ENCODE measurements at places on chromosomes 13 and 19. TPM values are rescaled to one million over a fixed set of nuclear protein-coding genes. Genes with fewer than 3 reads are reported as not detected.

- peaks cover 7% of the 10 kb centered on the region for H3K4me1 ChIP-seq
- no peaks in the 10 kb centered on the region for H3K27me3 ChIP-seq
- H3K27ac ChIP-seq, result no peak overlapping the region
- no peak overlapping the region for H3K4me3 ChIP-seq
Observed at GRCh38 chr13:33514362-33514761, 228.8 kb upstream of the STARD13 start.

DNA sequence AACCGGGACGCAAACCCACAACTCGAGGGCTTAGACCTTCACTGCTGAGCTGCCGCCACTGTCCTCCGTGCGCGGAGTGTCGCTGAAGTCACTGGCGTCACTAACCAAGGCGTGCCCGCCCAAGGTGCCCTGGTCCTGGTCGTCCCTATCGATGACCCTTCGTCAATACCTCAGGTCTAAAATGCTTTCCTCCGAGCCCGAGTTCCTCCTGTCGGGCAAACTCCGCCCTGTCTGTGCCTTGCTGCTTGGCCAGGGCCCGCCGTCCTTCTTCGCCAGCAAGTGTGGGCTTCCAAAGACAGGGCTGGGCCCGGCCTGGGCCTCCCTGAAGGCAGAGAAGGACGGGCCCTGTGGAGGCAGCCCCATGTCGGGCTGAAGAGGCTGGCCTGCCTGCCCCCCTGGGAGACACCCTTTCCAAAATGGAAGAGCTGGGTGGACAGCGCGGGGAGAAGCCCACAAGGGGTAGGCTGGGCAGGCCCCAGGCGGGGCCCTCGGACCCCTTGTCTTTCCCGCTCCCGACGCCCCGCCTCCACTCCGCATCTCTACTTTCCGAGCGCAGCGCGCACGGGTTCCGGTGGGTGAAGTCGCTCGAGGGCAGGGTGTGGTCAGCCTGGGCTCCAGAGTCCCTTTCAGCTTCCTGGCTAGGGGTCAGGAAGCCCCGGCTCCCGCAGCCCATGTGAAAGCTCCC lies 13.4 kb downstream of the RB1 start:
- no peaks in the 10 kb centered on the region for H3K27me3 ChIP-seq
- H3K27ac ChIP-seq, result no peak overlapping the region
- H3K36me3 ChIP-seq, result no peaks in the 10 kb centered on the region
- H3K4me3 ChIP-seq, result no peak overlapping the region
- no peaks in the 10 kb centered on the region for H3K4me1 ChIP-seq

DNA sequence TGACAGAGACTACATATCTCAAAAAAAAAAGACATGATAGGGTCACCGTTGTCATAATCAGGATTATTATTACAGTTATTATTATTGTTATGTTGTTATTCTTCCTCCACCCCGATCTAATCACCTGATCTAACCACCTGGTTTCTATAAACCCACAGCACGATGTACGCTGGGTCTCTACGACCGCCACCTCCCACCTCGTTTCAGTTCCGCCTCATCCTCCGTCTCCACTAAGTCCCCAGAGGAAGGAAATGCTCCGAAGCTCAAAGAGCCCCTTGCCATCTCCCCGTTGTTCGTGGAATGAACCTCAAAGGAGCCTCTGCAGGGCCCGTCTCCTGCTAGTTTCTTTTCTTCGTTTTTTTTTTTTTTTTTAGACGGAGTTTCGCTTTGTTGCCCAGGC lies 15.9 kb upstream of the MEIS3 start:
- DNase-seq, result no peak
- H3K27ac ChIP-seq, result no peak overlapping the region
- H3K4me3 ChIP-seq, result no peak overlapping the region
- H3K36me3 ChIP-seq, result no peaks in the 10 kb centered on the region
- no peaks in the 10 kb centered on the region for H3K4me1 ChIP-seq
- H3K27me3 ChIP-seq, result peaks cover 6% of the 10 kb centered on the region

- peak overlapping the region; percentile 18 for H3K27ac ChIP-seq
- H3K36me3 ChIP-seq, result no peaks in the 10 kb centered on the region
- no peaks in the 10 kb centered on the region for H3K4me1 ChIP-seq
Observed at GRCh38 chr19:32318884-32319520, 26.4 kb upstream of the ZNF507 start.

GRCh38 chr13:47233734-47234133 lies 336.9 kb upstream of the HTR2A start:
- no peaks in the 10 kb centered on the region for H3K36me3 ChIP-seq
- H3K27ac ChIP-seq, result no peak overlapping the region
- H3K4me3 ChIP-seq, result no peak overlapping the region
- no peaks in the 10 kb centered on the region for H3K4me1 ChIP-seq
- DNase-seq, result no peak
- peaks cover 5% of the 10 kb centered on the region for H3K27me3 ChIP-seq

The MADCAM1 gene
- total RNA-seq, result 0.46 TPM

- H3K27ac ChIP-seq, result no peak overlapping the region
- H3K27me3 ChIP-seq, result no peaks in the 10 kb centered on the region
- DNase-seq, result no peak
- peaks cover 72% of the 10 kb centered on the region for H3K36me3 ChIP-seq
- no peak overlapping the region for H3K4me3 ChIP-seq
Observed at GRCh38 chr19:49920624-49921363, 8.2 kb upstream of the ATF5 start.

DNA sequence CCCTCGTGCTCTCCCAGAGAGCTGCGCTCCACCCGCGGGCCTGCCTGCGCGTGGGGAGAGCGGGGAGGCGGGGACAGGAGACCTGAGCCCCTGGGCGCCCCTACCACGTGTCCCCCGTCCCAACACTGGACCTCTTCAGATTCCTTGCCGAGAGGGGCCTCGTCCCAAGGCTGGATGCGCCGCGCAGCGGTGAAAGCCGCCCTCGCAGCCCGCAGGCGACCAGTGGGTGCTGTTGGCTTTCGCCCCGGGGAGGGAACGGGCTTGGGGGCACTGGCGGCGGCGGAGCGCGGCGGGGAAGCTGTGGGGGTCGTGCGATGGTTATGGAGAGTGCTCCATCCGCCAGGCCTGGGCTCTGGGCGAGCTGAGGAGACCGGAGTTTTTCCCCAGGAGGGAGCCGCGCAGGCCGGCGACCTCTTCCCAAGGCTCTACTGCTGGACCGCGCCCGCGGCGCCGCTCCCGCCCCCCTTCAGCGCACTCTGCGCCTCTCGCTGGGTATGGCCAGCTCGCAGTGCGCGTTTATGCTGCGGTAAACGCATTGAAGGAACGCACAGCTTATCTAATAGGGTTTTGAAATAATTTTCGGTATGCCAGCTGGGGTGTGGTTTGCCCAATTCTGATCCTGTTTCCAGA lies 17.2 kb upstream of the RNF17 start:
- H3K27ac ChIP-seq, result no peak overlapping the region
- H3K4me3 ChIP-seq, result peak overlapping the region; percentile 79
- H3K36me3 ChIP-seq, result no peaks in the 10 kb centered on the region
- peaks cover 81% of the 10 kb centered on the region for H3K27me3 ChIP-seq

DNA sequence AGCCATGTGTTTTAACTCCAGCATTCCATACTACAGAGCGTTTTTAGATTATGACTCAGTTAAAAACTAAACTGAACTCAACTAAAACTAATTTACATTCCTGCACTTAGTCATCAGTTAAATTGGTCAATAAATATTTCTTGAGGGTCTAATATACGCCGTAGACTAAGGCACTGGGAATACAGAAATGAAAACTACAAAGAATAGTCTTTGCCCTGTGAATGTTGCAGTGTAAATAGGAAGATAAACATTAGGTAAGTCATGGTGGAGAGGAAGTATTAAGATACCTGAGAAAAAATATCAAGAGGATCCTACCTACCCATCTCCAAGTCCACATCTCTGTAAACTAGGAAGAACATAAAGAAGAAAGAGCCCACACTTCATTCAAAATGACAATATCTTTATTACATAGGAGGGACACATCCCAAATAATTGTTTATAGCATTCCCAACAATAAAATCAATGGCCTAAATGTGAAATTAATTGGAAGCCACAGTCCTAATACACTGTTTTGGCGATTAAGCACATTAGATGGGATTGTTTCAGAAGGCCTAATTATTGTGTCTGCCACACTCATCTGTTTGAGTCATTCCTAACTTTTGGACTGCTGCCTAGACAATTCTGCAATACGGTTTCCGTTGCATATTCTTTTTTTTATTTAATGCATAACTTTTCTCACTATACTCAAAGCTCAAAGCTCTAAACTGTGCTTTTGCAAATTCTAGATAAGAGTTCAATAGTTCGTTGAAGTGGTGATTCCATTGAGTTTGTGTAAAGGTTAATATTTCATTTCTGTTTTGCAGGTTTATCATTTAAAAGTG lies 52.9 kb downstream of the MBNL2 start:
- H3K4me3 ChIP-seq, result no peak overlapping the region
- no peak for DNase-seq
- no peak overlapping the region for H3K27ac ChIP-seq
- H3K27me3 ChIP-seq, result no peaks in the 10 kb centered on the region
- no peaks in the 10 kb centered on the region for H3K36me3 ChIP-seq

- no peaks in the 10 kb centered on the region for H3K4me1 ChIP-seq
- DNase-seq, result no peak
- H3K27ac ChIP-seq, result no peak overlapping the region
- H3K4me3 ChIP-seq, result no peak overlapping the region
Observed at GRCh38 chr13:99626461-99627082, 125.3 kb downstream of the TM9SF2 start.

DNA sequence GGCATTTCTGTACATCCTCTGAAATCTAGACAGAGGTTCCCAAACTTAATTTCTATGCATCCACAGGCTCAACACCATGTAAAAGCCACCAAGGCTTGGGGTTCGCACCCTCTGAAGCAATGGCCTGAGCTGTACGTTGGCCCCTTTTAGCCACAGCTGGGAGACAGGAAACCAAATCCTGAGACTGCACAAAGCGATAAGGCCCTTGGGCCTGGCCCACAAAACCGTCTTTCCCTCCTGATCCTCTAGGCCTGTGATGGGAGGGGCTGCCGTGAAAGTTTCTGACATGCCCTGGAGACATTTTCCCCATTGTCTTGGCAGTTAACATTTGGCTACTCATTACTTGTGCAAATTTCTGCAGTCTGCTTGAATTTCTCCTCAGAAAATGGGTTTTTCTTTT lies 766.4 kb downstream of the GPC5 start:
- no peak overlapping the region for H3K27ac ChIP-seq
- H3K4me1 ChIP-seq, result no peaks in the 10 kb centered on the region
- H3K36me3 ChIP-seq, result no peaks in the 10 kb centered on the region

The ZNF726 gene
- total RNA-seq, result 4.7 TPM

The UGGT2 gene
- total RNA-seq, result 30.2 TPM

GRCh38 chr13:113566227-113566561 lies 18.4 kb upstream of the TFDP1 start:
- H3K4me1 ChIP-seq, result no peaks in the 10 kb centered on the region
- DNase-seq, result no peak
- H3K27ac ChIP-seq, result no peak overlapping the region
- H3K27me3 ChIP-seq, result no peaks in the 10 kb centered on the region

The C13orf42 gene
- total RNA-seq, result 27.7 TPM

DNA sequence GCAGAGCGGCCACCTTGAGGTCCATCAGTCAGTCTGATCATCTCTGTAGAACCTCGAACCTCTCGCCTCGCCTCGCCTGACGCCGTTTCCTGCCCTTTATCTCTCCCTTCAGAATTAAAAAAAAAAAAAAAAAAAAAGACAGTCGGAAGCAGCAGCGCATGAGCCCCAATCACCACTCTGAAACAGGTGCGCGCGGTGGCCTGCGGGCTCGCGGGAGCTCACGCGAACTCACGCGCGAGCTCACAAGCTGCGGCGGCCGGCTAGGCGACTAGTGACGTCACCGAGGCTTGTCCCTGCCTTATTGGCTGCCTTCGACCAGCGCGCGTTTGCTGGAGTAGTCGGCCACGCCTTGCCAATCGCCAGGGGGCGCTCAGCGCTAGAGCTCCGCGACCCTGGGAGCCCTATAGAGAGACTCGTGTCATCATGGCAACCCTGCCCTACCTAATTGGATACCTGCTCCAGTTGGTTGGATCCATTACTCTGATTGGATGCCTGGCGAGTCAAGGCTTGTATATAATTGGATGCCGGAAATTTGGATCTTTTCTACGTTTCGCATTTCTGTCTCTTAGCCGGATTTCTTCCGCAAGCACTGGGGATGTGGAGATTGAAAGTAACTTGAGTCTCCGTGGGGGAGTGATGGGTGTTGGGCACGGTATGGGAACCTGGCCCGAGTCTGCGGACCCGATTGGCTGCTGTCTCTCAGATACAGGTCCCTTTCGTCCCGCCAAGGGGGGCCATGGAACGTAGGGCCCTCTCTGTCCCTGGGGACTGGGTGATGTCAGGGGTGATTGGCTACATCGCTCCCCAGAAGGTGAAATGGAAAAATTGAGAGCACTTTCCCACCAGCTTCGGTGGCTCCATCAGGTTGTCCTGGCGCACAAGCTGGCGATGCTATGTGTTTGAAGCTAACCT lies 31.6 kb downstream of the SYT3 start:
- peaks cover 11% of the 10 kb centered on the region for H3K27me3 ChIP-seq
- no peaks in the 10 kb centered on the region for H3K4me1 ChIP-seq
- DNase-seq, result peak; percentile 99
- H3K36me3 ChIP-seq, result no peaks in the 10 kb centered on the region
- no peak overlapping the region for H3K27ac ChIP-seq

DNA sequence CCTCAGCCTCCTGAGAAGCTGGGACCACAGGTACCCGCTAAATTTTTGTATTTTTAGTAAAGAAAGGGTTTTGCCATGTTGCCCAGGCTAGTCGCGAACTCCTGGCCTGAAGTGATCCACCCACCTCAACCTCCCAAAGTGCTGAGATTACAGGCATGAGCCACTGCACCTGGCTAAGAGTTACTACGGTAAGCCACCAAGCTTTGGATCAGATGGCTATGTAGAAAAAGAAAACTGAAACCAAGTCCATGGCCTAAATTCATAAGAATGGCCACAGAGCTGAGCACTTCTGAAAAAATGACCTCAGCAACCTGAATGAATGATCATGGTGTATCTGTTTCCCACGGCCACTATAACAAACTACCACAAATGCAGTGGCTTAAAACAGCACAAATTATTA lies 9.4 kb downstream of the OPA3 start:
- no peak overlapping the region for H3K27ac ChIP-seq
- no peaks in the 10 kb centered on the region for H3K36me3 ChIP-seq
- H3K4me3 ChIP-seq, result no peak overlapping the region

DNA sequence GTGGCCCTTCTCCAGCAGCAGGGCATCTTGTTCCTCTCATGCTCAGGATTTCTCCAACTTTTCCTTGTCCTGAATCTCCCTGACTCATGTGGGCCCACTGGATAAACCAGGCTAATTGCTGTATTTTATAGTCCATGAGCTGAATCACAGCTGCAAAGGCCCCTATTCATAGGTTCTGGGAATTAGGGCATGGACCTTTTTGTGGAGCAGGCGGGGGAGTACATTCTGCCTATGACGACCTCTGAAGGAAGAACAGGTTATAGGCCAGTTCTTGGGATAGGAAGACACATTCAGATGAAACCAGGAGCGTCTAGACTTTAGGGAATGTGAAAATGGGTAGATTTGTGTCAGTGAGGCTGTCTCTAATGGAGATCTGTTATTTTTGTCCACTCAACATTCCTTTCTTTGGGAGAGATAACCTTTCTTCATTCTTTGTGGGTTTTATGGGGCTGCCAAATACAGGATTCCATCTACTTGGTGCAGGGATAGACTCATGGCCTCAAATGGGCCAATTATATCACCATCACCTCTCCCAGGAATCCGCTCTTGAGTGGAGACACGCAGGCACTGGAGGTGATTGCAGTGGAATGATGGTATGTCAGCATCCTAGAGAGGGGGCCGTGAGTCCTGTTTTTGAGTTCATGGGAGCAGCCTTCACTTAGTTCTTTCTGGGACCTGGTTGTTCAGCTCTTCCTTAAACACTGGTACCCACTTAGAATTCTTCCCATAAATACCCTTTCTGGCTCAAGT lies 45.1 kb upstream of the CNMD start:
- H3K4me1 ChIP-seq, result peaks cover 4% of the 10 kb centered on the region
- no peak overlapping the region for H3K4me3 ChIP-seq
- no peak for DNase-seq
- no peak overlapping the region for H3K27ac ChIP-seq

GRCh38 chr13:63085851-63086250 lies 1670.2 kb upstream of the PCDH20 start:
- peak; percentile 51 for DNase-seq
- no peaks in the 10 kb centered on the region for H3K27me3 ChIP-seq
- H3K4me3 ChIP-seq, result no peak overlapping the region
- H3K4me1 ChIP-seq, result no peaks in the 10 kb centered on the region
